A549 treated with AZD2906 at 1 μM for 4 hours (cell line): ENCODE measurements at places on chromosomes 3 and 15. TPM values are rescaled to one million over a fixed set of nuclear protein-coding genes. Genes with fewer than 3 reads are reported as not detected.

Gene WDR49
- not detected in 5 replicates for total RNA-seq

Gene COL7A1
- total RNA-seq = 101 to 162 TPM (median 145 TPM) in 5 replicates

Gene CYFIP1
- total RNA-seq = 75.8 to 81.7 TPM (median 81.1 TPM) in 5 replicates

Gene CYP1A1
- 1.2 to 2.2 TPM (median 1.7 TPM) in 5 replicates for total RNA-seq

Gene MUC4
- total RNA-seq = 0.01 to 0.10 TPM (median 0.05 TPM) in 4 of 5 replicates, not detected in the other

Gene OSBPL10
- 17.0 to 24.0 TPM (median 22.8 TPM) in 5 replicates for total RNA-seq

Gene DNASE1L3
- 0.05 to 0.11 TPM (median 0.10 TPM) in 4 of 5 replicates, not detected in the other for total RNA-seq

Gene KLHL40
- total RNA-seq = not detected in 5 replicates

Gene PLCB2
- total RNA-seq = 0.38 to 0.97 TPM (median 0.84 TPM) in 5 replicates

Gene MTFMT
- total RNA-seq = 23.9 to 27.5 TPM (median 24.8 TPM) in 5 replicates

Gene GOLGA6L7
- not detected in 5 replicates for total RNA-seq

Gene ZPLD1
- total RNA-seq = 0.02 to 0.06 TPM (median 0.03 TPM) in 4 of 5 replicates, not detected in the other
